ENCODE measurements at places on chromosomes 7 and 10.

DNA sequence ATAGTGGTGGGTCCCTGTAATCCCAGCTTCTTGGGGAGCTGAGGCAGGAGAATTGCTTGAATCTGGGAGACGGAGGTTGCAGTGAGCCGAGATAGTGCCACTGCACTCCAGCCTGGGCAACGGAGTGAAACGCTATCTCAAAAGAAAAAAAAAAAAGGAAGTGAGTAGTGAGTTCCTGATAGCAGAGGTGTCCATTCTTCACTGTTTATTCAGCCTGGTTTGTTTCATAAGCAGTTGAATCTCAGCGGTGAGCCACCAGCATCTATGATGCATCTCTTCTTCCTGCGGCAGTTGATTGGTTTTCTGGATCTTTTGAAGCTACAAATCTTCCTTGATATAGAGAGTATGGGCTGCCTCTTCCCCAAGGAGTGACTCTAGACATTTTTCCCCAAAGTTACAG, 316.1 kb upstream of the MTPN start:
- no peak for DNase-seq

GRCh38 chr10:99742701-99743100, 10.7 kb downstream of the CUTC start:
- DNase-seq, result no peak

- DNase-seq, result no peak
Observed at GRCh38 chr10:127429601-127430312, 119.4 kb upstream of the NPS start.

- no peak for DNase-seq
Observed at GRCh38 chr10:59847326-59847725, 59.0 kb downstream of the CCDC6 start.

All from GM04503 (cell line).